ENCODE measurements at places on chromosomes 1 and 21. TPM values are rescaled to one million over a fixed set of nuclear protein-coding genes. Genes with fewer than 3 reads are reported as not detected.

DNA sequence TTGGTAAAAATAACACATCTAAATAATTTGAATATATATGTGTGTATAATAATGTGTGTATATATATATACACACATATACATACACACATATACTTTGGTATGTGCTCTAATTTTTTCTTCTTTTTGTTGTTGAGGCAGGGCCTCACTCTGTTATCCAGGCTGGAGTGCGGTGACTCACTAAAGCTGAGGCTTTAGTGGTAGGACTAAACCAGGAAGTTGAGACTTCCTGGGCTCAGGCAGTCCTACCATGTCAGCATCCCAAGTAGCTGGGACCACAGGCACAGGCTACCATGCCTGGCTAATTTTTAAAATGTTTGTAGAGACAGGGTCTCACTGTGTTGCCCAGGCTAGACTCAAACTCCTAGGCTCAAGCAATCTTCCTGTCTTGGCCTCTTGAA lies 46.7 kb upstream of the CXADR start:
- no peak for DNase-seq

GRCh38 chr1:157073944-157074685 lies 25.5 kb downstream of the ETV3L start:
- DNase-seq, result peak; percentile 80

- no peak for DNase-seq
Observed at GRCh38 chr21:28442085-28442484, 550.6 kb downstream of the LTN1 start.

Gene MFN2
- total RNA-seq, result 688 TPM

Gene PTPRC
- 6.9 TPM for total RNA-seq

Gene KCND3
- 19.8 TPM for total RNA-seq

Gene SYNC
- total RNA-seq, result 12.2 TPM

Gene PTAFR
- 2.2 TPM for total RNA-seq

DNA sequence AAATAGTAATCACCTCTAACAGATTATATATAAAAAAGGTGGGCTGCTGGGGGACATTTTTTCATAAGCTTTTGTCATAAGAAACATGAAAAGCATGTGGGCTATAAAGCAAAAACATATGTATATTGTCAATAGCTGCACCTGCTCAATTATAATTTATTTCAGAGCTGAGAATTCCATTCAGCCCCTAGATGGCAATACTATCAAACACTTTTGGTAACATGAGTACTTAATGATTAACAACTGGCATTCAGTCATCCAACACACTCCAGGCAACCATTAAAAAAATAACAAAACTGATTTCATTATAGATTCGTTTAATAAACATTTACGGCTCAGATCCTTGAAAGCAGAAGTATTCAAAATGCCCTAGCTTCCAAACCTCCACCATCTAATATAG lies 115.1 kb downstream of the KCTD3 start:
- DNase-seq, result no peak

DNA sequence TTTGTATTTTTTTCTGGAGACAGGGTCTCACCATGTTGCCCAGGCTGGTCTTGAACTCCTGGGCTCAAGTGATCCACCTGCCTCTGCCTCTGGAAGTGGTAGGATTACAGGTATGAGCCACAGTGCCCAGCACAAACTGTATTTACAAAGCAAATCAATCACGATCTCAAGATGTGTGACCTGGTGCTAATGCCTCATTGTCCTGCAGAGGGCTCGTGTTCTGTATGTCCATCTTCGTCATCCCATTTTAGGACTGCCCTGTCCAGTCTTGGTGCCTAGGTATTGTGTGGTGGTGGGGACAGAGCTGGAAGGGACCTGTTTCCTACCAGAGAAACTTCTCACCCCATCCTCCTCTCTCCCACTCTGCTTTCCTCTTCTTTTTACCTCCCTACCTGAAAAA lies 20.2 kb downstream of the PROK1 start:
- no peak for DNase-seq

DNA sequence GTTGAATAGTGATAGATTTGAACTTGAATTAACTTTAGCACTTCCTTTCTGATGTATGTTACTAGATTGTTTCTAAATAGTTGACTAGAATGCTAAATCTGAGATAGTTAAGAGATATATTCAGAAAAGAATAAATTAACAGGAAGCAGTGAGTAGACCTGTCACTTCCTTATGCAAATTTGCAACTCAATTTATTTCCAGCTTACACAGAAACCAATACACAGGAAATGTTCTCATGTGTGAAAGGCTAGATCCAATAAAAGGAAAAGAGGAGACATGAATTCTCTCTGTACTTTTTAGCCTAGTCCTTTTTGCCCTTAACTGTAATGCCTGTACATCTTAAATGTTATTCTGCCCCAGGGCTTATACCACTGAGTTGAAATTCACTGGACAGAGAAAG lies 522.3 kb downstream of the COL11A1 start:
- no peak for DNase-seq

GRCh38 chr1:30707412-30708360 lies 15.7 kb downstream of the MATN1 start:
- peak; percentile 79 for DNase-seq

DNA sequence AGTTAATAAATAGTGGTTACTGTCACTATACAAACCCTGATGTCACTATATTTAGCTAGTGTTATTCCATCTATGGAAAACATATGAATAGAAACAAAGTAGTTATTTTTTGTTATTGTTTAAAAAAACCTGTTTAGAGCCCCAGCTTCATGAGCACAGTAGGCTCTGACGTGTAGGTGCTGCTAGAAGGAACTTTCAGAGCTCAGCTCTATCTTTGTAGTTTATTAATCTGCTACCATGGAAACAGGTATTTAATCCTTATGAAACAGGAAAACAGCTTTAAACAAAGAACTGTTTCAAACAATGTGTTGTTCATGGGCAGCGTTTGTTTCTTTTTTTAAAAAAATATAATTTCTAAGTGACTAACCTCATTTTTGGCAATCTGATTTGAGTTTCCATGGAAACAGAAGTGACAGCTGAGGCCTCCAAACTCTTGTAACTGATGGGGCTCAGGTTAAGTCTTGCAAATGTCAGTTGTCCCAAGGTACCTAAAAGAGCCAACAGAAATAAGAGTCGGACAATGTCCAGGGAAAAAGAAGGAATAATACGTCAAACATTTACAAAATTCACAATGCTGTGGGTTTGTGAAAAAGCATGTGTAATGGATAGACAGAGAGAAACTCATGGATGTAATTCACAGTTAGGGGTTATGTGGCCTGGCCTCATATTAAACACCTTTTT lies 162.0 kb upstream of the C21orf91 start:
- DNase-seq, result no peak

GRCh38 chr1:168719306-168720111 lies 9.5 kb downstream of the DPT start:
- DNase-seq, result no peak

DNA sequence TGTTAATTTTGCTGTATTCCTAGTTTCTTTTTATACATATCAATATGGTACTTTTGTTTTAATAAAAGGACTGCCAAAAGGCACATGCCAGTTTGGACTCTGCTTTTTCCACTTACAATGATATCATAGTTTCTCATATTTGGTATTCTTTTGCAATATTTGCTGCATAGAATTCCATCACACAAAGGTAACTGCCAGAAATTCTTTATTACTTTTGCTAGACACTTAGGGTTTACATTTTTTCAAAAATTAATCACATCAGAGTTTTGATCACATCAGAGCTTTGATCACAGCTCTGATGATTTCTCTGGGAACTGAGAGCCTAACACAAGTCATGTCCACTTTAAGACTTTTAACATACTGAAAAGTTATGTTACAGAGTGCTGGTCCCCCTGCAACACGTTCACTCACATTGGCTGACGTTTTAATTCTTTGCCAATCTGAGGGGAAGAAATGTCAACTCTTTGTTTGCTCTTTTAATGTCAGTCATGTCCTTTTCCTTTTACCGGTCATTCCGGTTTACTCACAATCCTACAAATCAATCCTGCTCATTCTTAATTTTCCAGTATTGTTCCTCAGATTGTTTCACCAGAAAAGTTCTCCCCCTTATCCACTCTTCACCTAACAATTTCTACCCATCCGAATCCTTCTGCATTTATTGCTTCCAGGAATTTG lies 1.1 kb upstream of the CD46 start:
- DNase-seq, result no peak

Gene IVL
- total RNA-seq, result not detected

DNA sequence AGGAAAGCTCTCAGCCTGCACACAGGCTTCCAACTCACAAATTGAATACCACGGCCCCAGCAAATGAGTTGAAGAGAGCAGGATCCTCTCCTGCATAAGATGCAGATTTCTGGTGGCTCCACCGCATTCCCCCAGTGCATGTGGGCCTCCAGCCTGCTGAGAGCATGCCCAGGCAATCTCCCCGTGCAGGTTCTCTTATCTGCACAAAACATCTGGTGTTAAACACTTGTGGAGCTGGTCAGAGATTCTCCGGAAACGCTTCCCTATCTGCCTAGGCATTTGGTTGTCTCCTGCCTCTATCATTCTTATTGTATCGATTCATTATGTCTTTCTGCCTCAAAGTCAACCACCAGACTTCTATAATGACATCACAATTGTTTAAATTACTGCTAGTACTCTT lies 1349.0 kb upstream of the B3GALT2 start:
- no peak for DNase-seq

Gene RO60
- 51.6 TPM for total RNA-seq

GRCh38 chr21:40569357-40569756 lies 277.6 kb downstream of the DSCAM start:
- no peak for DNase-seq

Gene SPATA46
- total RNA-seq, result not detected

DNA sequence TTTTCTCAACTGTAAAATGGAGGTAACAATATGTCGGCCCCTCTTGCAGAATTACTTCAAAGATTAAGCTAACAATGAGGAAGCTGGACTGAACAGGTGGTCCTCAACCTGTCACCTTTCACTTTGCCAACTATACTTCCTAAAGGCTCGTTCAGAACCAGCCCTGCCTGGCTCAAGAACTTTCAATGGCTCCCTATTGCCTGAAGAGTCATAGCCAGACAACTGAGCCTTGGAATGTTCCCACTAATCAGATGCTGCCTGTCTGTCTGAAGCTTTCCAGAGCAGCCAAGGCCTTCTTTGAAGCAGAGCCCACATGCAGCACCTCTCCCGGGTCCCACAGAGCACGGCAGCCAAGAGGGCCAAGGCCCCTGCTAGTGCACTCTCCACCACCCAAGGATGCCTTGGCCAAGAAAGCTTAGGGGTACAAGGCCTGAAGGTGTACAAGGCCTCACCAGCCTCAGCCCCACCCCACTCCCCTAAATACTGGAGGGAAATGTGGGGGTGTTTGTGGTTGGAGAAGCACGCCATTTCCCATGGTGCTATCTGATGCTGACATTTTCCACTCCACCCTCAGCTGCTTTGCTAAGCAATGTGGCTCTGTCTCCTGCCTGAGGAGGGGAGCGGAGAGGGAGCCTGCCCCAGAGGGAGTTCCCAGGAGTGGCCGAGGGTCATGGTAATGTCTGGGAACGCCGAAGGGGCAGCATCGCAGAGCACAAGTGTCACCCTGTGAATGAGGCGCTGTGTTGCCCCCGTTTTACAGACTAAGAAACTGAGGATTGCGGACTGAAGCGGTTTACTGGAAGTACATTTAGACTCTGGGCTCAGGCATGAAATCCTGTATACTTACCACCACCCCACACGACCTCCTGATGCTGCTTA lies 8.2 kb upstream of the LAPTM5 start:
- DNase-seq, result no peak

DNA sequence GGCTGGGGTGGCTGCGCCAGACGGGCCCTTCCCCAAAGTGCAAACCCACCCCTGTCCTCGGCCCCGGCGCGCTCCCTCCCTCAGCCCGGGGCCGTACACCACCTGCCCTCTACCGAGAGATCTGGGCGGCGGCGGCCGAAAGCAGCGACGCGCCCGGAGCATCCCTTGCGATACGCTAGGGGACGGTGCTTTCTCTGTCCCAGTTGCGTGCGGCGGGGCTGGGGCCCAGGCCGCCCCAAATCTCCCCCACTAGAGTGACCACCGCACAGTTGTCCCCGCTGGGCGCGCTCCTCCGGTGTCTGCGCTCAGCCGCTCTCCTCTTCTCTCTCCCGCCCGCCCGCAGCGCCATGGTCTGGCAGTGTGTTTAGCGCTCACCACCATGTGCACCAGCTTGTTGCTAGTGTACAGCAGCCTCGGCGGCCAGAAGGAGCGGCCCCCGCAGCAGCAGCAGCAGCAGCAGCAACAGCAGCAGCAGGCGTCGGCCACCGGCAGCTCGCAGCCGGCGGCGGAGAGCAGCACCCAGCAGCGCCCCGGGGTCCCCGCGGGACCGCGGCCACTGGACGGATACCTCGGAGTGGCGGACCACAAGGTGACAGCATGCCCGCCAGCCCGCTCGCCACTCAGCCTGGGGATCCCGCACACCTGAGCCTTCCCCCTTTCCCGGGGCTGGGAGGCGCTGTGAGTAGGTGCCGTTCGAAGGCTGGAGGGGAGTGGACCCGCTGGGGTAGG lies 1.0 kb downstream of the ST6GALNAC5 start:
- DNase-seq, result no peak

DNA sequence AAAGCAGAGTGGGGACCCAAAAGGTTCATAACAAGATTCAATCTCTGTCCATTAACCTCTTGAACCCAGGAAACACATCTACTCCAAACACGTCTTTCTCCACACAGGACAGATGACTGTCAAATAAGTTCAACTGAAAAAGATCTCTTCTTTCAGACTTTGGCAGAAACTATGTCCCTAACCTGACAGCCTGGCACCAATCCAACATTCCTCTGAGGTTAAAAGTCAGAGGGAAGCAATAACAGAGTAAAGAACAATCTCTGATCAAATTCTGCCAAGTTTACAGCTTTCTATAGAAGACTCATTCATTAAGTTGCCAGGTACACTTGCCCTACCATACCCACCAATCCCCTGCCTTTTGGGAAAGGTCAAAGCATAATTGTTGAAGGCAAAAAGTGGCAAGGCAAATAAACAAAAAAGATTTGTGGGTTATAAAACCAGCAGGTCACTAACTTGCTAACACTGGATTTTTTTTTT lies 31.9 kb downstream of the OTUD7B start:
- DNase-seq, result no peak
